ENCODE measurements at places on chromosomes 13 and 19.

DNA sequence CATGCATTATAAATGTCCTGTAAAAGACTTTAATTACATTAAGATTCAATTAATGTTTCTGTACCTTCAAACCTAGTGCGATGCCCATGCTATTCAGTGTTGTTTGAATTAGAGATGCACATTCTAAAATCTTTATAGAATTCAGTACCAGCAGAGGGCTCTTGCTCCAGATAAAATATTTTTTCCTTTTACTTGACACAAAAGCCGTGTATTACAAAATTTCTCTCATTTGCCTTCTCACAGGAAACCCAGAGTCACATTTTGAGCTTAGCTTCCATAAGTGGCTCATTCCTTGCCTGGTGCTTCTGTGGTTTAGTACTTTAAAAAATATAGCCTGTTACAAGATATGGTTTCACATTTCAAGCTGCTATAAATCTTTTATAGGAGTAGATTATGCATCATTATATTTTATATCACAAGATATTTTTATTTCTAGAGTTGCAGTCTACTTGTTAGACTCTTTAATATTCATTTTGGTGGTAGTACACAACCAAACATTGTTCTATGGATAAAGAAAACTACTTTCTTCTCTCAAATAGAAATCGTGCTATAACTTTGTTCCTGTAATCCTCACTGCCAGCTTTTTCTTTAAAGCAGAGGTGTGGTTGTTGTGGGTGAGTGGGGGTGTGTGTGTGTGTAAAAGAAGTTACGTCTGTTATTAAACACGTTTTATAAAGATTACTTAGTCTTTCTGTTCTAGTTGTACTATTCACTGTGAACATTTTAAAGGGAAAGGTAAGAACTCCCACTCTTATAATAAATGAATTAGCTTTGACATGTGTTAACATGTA is 101.4 kb downstream of the RNF17 start:
- H3K27ac ChIP-seq: no peak overlapping the region
- H3K4me3 ChIP-seq: no peak overlapping the region
- peaks cover 4% of the 10 kb centered on the region for H3K27me3 ChIP-seq
- DNase-seq: no peak

DNA sequence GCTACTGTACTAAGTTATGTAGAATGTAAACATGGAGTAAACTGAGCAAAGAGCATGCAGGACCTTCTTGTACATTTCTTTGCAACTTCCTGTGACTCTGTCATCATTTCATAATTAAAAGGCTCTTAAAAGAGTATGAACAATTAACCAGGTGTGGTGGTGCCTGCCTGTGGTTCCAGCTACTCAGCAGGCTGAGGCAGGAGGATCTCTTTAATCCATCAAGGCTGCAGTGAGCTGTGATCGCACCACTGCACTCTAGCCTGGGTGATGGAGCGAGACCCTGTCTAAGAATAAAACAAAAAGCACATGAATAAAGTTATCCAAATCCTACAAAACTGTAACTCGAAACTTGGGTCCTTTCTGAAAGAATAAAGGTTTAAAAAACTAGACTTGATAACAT is 5.8 kb upstream of the SPACA7 start:
- H3K27ac ChIP-seq: no peak overlapping the region
- no peak for DNase-seq

DNA sequence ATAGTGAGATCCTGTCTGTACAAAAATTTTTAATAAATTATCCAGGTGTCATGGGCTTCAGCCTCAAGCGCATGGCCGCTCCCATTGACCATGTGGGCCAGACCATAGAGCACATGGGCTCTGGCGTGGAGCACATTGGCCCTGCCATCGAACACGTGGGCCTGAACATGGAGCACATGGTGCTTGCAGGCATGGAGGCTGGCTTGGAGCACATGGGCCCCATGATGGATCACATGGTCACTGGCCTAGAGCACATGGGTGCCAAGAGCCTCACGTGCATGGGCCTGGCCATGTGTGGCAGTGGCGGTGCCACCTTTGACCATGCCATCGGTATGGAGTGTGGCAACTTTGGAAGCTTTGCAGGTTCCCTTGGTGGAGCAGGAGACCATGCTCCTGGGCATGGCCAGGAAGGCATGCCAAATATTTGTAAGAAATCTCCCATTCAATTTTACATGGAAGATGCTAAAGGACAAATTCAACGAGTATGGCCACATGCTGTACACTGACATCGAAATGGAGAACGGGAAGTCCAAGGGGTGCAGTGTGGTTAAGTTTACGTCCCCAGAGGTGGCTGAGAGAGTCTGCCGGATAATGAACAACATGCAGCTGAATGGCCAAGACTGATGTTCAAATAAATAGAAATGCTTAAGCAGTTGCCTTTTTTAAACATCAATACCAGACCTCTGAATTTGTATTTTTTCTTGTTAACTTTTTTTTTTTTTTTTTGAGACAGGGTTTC is 21.3 kb upstream of the SLC1A5 start:
- H3K36me3 ChIP-seq: no peaks in the 10 kb centered on the region
- H3K27me3 ChIP-seq: no peaks in the 10 kb centered on the region
- H3K4me3 ChIP-seq: no peak overlapping the region
- H3K4me1 ChIP-seq: peaks cover 3% of the 10 kb centered on the region
- H3K27ac ChIP-seq: no peak overlapping the region

DNA sequence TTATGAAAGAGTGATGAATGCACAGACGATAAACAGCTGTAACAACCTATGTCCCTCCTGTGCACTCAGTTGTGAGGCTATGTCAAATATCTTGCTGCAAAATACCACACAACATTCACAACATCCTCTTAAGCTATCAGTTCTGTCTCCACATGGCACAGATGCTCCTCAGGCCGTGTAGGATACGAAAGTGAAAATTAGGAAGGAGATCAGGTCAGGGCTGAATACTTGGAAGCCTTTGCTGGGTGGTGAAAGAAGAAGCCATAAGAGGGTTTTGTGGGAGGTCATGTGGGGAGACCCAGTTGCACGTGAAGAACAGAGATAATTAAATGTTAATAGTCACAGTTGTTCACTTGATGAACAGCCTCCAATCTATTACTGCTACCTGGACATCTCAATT is 58.9 kb downstream of the RXFP2 start:
- no peaks in the 10 kb centered on the region for H3K27me3 ChIP-seq
- H3K4me1 ChIP-seq: no peaks in the 10 kb centered on the region
- DNase-seq: no peak
- H3K4me3 ChIP-seq: no peak overlapping the region
- no peaks in the 10 kb centered on the region for H3K36me3 ChIP-seq

DNA sequence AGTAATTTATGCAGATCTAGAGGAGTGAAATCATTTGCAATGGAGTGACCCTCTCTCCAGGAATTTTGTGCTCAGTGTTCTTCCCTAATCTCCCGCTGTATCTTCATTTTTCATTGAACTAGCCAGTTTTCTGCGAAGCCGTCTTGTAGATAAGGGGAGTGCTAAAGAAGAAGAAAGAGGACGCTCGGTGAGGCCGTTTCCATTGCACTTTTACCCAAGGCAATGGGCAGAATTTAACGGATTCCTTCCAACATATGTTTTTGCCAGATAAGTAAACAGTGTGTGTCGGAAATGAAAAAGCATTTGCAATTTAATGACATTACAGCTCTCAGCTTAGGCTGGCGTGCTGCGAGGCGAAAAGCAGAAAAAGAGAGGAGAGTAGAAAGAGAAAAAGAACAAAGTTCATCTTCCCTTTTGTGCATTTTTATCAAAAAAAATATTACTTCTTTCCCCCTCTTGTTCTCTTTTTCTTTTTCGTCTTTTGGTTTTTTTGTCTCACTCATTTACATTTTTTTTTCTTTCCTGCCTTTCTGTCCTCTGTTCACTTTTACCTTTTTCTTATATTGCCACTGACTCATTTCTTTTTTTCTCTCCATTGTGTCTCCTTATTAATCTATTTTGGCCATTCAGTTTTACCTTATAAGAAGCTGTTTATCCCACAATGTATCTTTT is 49.9 kb downstream of the SOX21 start:
- H3K4me1 ChIP-seq: peaks cover 3% of the 10 kb centered on the region
- H3K27me3 ChIP-seq: peaks cover 45% of the 10 kb centered on the region
- no peak overlapping the region for H3K27ac ChIP-seq
- no peak overlapping the region for H3K4me3 ChIP-seq
- DNase-seq: no peak

GRCh38 chr13:41307884-41308640 is 3.0 kb upstream of the NAA16 start:
- H3K4me3 ChIP-seq: no peak overlapping the region
- no peaks in the 10 kb centered on the region for H3K36me3 ChIP-seq
- peaks cover 10% of the 10 kb centered on the region for H3K27me3 ChIP-seq
- H3K4me1 ChIP-seq: peaks cover 6% of the 10 kb centered on the region
- H3K27ac ChIP-seq: peak overlapping the region; percentile 9
- DNase-seq: no peak

DNA sequence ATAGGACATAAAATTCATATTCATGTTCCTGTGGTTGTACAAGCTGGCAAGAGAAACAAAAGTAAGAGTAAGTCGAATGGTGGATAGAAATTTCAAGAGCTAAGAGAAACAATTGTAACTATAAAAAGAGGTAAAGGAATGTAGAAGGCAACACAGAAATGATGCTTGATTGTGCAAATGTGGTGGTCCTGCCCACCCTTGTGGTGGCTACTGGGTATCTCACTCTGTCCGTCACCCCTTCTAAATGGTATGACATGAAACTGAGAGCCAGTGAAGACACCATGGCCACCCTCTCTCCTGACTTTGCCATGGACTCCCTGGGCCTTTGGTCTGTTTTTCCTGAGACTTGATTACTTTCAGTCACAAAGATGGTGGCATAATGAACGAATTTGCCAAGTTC is 925.9 kb upstream of the SLITRK6 start:
- no peaks in the 10 kb centered on the region for H3K36me3 ChIP-seq
- DNase-seq: no peak
- H3K27me3 ChIP-seq: no peaks in the 10 kb centered on the region
- H3K4me1 ChIP-seq: no peaks in the 10 kb centered on the region
- no peak overlapping the region for H3K4me3 ChIP-seq
- no peak overlapping the region for H3K27ac ChIP-seq

GRCh38 chr13:49996161-49996915 is 504 bp upstream of the TRIM13 start:
- peaks cover 18% of the 10 kb centered on the region for H3K4me1 ChIP-seq
- H3K36me3 ChIP-seq: peaks cover 26% of the 10 kb centered on the region
- DNase-seq: peak; percentile 84
- H3K4me3 ChIP-seq: peak overlapping the region; percentile 64
